ENCODE measurements at places on chromosomes 3 and 15.

DNA sequence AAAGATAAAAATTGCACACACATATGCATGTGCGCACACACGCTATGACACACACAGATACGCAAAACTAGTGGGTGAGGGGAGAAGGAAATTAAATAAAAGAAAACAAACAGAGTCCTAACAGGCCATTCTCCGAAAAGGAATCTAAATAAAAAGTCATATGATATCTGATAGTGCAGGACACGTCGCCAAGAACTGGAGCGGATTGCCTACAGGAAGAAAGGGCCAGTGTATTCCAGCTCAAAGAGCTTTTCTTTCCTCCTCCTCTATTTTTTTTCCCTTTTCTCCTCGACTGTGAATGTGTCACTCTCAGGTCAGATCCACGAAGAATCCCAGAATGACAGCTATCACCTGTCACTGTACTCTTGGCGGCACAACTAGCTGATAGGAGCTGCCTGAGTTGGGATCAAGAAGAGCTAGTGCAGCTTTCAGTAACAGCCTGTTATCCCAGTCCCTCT, 157.8 kb downstream of the TIGIT start:
- DNase-seq = no peak

DNA sequence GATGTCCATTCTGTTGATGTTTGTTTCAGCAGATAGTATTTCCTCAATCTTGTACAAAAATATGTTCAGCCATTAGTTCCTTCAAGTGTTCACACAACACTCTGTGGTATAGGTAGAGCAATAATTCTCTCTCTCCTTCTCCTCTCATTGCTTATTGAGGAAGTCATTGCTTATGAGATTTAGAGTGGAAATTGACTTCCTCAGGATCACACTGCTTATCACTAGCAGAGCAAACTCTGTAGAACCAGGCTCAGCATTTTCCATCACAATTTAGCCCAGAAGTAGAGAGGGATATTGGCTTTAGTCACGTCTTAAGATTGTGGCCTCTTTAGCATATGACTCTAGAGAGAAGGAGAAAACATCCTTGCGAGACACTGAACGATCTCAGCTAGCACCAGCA, 31.2 kb downstream of the RAB11A start:
- no peak for DNase-seq

GRCh38 chr15:79339588-79340314, 28.8 kb downstream of the TMED3 start:
- DNase-seq = peak; percentile 77

DNA sequence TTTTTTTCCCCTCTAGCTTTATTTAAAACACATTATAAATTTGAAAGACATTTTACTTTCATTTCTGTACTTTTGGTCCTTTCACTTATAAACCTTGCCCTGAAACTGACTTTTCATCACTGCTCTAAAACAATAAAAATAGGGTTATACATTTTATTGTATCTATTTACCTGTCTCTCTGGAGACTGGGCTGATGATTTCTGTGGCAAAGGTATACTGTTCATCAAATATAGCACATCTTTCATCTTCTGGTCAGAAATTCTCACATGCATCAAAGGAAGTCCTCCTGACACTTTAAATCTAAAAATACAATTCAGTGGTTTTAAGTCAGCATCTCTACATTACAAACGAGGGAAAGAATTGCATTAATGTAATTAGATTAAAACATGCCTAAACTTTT, 86.1 kb downstream of the VPS13C start:
- DNase-seq = no peak

- no peak for DNase-seq
Observed at GRCh38 chr15:63349156-63349555, 32.5 kb downstream of the CA12 start.

- no peak for DNase-seq
Observed at GRCh38 chr3:44680921-44681455, 31.5 kb upstream of the ZNF502 start.

- DNase-seq = no peak
Observed at GRCh38 chr3:168616915-168617314, 521.2 kb upstream of the GOLIM4 start.

GRCh38 chr15:40452296-40453090, 11.7 kb downstream of the BAHD1 start:
- no peak for DNase-seq

GRCh38 chr3:185444329-185444728, 54.5 kb downstream of the TMEM41A start:
- no peak for DNase-seq

DNA sequence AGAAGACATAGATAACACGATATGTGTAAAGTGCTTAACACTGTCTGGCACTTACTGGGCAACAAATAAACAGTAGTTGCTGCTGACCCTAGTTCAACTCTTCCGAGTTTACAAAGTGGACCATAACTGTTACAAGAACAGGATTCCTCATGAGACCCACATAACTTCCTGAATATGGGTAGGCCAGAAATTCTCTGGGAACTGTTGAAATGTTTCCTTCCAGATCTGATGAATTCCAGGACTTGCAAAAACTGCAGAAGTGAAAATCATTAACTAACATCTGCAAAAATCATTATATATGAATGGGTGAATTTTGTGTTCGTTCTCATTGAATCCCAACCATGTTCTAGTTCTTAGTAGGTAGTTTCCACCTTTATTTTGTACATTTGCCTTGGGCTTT, 181.7 kb upstream of the MME start:
- DNase-seq = peak; percentile 9

DNA sequence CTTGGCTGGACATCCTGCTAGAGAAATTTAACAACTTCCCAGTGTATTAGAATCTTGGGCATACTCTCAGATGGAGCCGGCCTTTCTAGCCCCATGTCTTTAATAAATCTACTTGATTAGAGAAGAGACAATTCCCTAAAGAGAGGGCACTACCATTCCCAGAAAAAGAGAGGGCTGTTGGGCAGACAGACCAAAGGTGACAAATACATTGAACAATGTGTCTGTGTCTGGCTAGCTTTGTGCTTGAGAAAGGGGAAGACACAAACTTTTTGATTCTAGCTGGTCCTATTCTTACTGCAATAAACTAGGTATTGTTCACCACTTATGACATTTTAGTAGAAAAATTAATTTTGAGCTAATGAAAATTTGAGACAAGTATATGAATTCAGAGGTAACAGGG, 57.7 kb downstream of the DUT start:
- DNase-seq = no peak

DNA sequence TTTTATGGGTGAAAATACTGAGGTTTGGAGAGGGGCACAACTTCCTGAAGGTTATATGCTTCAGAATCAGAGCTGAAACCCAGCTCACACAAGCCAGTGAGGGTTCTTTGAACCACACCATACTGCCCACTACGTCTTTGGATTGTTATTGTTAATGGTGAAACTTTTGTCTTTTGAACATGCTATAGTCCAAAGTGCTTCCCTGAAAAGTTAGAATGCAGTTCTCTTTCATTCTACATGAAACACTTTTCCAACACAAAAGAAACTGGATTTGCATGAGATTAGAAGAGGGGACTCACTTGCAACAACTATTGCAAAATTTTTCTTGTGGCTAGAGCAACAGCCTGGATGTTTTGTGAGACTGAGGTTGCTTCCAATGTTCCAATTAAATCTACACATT, 473.6 kb downstream of the SOX2 start:
- DNase-seq = no peak

GRCh38 chr15:78003539-78004008, 73.9 kb downstream of the TBC1D2B start:
- DNase-seq = no peak

- no peak for DNase-seq
Observed at GRCh38 chr3:180290300-180290699, 253.6 kb upstream of the PEX5L start.

DNA sequence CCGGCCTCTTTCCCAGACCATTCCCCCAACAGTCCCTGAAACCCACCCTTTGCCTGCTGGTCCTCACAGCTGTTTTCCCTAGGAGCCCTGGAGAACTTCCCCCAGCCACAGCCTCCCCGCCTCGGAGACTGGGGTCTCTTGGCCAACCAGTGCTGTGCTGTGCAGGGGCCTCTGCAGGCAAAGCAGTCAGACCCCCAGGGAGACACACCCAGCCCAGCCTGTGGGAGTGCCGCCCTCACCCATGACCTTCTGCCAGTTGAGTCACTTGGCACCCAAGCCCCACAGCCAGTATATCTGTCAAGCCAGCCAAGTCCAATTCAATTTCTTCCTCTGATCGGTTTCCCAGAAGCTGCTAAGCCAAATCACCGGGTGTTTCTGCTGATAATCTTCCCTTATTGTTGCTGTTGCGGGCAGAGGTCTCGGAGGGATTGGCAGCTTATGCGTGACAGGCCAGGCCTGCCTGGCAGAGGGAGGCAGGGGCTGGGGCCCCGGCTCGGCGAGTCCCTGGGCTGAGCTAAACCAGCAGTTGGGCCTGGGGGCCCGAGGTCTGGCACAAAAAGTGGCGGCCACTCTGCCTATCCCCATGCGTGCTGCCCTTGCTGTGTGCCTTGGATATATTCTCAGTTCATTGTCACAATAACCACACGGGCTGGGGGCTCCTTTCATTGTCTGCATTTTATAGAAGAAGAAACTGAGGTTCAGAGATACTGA, 65.6 kb upstream of the SLC6A1 start:
- no peak for DNase-seq

DNA sequence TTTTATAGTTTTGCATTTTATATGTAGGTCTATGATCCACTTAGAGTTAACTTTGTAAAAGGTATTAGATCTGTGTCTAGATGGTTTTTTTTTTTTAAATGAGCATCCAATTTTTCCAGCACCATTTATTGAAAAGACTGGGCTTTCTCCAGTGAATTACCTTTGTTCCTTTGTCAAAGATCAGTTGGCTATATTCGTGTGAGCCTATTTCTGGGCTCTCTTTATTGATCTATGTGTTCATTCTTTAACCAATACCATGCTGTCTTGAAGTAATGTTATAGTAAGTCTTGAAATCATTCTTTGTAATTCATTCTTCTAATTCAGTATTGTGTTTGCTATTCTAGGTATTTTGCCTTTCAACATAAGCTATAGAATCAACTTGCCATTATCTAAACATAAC, 165.4 kb upstream of the ARPP21 start:
- DNase-seq = no peak

GRCh38 chr3:15612001-15612400, 10.5 kb downstream of the BTD start:
- no peak for DNase-seq

- DNase-seq = no peak
Observed at GRCh38 chr15:27433604-27434003, 462.6 kb downstream of the GABRG3 start.

DNA sequence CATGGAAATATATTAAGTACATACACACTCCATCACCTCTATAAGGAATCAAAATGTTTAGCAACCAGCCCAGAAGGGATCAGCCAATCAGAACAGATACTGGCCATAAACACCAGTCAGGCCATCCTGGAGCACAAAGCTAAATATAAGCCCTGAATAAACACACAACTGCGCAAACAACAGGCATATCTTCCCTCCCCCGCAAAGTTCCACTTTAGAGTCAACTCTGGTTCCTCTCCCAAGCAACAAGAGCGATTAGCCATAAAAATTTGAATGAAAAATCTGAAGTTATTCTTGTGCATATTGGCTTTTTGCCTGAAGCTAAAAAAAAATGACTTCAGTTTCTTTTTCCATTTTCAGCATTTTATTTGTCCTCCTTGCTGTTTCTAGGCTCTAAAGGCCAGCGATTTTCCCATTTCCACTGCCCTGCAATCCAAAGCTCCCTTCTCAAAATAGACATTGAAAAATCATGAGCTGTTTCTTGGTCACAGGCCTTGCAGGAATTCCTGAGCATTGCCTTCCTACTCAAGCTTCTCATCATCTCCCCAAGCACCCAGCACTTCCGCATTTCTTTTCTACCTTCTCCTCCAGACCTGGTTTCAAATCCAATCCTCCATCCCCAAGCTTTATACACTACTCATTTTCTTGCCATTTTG, 247.9 kb downstream of the ZMAT3 start:
- no peak for DNase-seq

- no peak for DNase-seq
Observed at GRCh38 chr3:25170021-25170420, 258.0 kb upstream of the RARB start.

DNA sequence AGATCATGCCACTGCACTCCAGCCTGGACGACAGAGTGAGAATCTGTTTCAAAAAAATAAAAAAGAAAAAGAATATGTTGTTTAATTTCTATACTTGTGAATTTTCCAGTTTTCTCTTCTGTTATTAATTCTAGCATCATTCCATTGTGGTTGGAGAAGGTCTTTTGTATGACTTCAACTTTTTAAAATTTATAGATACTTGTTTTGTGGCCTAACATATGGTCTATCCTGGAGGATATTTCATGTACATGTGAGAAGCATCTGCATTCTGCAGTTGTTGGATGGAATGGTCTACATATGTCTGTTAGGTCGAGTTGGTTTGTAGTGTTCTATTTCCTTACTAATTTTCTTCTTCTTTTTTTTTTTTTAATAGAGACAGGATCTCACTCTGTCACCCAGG, 35.6 kb downstream of the MAP1A start:
- no peak for DNase-seq

DNA sequence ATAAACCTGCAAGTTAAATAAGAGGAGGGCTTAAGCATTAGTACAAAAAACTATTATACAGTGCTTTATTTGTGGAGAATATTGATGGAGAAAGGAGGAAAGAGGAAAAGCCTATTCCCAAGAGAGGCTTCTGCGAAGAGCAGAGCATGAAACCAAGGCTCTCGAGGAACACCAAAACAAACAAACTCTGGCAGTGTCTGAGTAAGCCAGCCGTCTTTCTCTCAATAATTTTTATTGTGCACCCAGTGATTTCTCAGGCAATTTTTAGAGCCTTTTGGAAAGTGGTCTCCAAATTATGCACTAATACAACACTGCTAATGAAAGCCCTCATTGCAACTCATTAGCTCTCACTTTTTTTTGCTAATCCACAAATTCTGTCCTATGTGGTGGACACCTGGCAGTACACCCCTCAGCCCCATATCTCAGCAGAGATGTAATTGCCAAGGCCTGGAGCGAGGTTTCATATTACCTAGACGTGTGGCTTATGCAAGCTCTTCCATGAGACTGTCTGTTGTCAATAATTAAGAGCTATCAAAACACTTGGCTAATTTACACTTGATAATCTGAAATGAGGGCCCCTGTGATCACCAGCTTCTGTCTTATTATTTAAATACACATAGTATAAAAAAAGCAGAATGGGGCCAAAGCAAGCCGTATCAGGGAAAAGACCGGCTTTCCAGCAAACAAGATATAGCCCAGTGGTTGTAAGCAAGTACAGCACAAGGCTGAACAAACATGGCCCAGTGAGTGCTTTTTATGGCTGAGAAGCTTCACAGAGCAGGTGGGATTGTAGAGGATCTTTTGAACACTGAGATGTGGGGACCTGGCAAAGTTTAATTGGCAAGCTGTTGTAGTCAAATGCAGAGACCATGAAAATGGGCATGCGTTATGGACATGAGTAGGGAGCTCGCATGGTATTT, 216.9 kb downstream of the ROBO2 start:
- DNase-seq = no peak

- DNase-seq = no peak
Observed at GRCh38 chr3:182925330-182925943, 54.9 kb downstream of the DCUN1D1 start.
